ENCODE measurements at places on chromosomes 1 and 21.
A peak's percentile ranks its signal among the peaks of the same experiment; 100 is the strongest.

DNA sequence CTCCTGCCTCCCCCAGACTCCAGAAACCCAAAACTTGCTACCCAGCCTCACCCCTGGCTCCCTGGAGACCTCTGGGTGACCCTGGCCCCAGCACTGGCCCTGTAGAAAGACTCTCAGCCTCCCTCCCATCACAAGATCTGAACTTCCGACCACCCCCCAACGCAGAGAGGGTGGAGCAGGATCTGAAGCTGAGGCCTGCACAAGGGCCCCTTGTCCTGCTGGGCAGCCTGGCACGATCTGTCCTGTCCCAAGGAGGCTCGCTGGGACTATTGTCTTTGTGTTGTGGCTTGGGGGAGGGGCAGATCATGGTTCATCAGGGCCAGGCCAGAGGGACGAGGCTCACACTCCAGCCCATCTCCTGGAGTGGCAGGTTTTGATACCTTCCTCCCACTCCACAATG, 20.0 kb downstream of the PHLDA3 start:
- no peak for DNase-seq

- peak; percentile 35 for DNase-seq
Observed at GRCh38 chr1:212638492-212639151, 30.1 kb downstream of the ATF3 start.

DNA sequence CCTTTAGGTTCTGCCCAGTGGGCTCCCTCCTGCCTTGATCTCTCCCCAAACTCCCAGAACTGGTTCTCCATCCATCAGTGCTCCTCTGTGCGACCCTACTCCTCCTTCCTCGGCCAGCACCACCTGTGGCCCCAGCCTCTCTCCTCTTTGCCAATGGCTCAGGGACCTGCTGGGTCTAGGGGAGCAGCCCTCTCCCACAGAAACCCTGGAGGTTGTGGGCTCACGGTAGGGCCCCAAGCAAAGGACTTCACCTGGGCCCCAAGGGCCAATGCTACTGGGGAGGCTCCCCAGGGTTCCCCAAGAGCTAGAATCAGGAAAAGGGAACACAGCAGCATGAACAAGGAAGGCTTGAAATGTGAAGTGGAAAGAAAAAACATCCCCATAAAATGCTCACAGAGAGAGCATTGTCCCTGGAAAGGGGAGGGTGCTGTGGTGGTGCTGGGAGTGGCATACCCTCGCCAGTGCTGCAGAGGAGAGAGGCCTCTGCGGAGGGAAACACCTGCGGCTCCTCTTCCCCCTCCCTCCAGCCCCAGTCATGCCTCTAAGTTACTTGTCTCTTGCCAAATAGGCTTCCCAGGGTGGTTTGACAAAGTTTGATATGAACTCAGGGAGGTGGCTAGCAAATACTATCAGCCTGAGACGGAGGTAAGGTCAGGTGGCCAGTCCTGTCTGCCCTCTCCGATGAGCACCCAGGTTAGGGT, 2.5 kb downstream of the TMEM63A start:
- DNase-seq: no peak

- no peak for DNase-seq
Observed at GRCh38 chr1:238778113-238778512, 608.3 kb upstream of the CHRM3 start.

DNA sequence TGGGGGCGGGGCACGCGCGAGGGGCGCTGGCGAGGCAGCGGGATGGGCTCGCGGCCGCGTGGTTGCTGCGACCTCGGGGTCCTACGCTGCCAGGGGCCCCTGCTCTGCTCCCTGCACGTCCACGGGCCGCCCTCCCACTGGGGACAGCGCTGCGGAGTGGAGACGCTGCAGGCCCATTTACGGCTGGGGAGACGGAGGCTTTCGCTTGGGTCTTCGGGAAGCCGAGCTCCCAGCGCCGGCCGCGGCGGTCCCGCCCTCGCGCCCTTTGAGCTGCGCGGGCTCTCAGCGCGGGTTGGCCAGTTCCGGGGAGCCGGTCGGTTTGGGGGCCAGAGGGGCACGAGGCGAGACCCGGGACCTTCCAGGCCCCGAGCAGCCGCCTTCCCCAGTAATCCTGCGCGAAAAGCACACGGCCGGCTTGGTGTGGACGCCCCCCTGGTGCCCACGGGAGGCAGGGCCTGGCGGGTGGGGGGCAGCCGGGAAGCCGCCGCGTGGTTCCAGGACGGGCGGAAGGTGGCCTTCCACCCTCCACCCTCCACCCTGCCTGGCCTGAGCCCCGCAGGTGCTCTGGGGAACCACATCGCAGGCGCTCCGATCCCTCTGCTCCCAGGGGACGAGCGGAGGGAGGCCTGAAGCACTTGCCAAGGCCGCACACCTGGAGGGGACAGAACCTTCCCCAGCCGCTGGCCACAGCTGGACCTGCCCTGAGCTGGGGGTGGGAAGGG, 570 bp upstream of the PEX10 start:
- DNase-seq: peak; percentile 57

GRCh38 chr1:87129038-87129437, 199.6 kb upstream of the LMO4 start:
- DNase-seq: no peak

GRCh38 chr1:221117133-221117532, 237.9 kb downstream of the HLX start:
- no peak for DNase-seq

DNA sequence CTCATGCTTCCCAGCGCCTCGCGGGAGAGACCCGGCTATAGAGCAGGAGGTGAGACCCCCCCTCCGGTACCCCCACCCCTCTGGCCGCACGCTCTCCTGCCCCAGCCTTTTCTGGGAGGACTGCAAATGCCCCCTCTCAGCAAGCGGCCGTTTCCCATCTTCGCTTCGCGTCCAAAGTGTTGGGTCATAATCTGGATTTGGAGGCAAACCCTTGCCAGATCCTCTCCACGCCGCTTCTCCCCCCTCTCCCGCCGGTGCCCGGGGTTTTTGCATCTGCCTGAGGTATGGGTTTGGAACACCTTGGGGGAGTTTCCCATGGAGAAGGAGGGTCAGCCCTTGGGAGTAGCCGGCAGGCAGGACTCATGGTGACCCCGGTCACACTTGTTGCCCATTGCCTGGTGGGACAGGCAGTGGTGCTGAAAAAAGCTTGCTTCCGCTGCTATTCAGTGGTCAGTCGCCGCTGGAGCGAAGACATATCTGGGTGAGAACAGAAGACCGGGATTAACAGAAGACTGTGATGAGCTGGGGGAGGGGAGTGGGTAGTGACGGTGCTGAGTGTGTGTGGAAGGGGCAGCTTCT, 935 bp downstream of the KCNK2 start:
- peak; percentile 23 for DNase-seq

DNA sequence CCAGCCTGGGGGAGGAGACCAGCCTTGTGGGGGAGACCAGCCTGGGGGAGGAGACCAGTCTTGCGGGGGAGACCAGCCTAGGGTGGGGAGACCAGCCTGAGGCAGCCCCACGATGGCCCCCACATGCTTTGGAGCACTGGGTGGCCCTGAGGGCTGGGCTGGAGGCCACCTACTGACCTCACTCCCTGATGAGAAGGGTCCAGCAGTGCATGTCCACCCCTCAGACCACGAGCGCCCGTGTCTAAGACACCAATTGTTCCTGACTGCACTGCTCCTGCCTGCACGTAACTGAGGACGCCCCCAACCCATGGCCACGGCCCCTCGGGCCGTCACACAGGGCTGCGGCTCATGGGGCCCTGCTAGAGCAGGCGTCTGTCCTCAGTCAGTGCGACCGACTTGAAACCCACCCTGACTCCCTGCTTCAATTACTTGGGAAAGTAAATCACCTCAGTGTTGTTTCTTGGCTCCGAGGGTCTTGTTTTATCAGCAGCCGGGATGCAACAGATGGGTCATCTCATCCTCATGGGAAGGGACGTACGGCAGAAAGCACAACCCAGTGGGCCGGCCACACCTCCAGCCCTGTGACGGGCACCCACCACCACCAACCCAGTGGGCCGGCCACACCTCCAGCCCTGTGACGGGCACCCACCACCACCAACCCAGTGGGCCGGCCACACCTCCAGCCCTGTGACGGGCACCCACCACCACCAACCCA, at the start of gene SPATC1L:
Gene SPATC1L, minus strand, starts transcription at position 550 of the 715 bp plus-strand sequence. CDS start 1,643 bp downstream, outside the sequence.
- no peak for DNase-seq

DNA sequence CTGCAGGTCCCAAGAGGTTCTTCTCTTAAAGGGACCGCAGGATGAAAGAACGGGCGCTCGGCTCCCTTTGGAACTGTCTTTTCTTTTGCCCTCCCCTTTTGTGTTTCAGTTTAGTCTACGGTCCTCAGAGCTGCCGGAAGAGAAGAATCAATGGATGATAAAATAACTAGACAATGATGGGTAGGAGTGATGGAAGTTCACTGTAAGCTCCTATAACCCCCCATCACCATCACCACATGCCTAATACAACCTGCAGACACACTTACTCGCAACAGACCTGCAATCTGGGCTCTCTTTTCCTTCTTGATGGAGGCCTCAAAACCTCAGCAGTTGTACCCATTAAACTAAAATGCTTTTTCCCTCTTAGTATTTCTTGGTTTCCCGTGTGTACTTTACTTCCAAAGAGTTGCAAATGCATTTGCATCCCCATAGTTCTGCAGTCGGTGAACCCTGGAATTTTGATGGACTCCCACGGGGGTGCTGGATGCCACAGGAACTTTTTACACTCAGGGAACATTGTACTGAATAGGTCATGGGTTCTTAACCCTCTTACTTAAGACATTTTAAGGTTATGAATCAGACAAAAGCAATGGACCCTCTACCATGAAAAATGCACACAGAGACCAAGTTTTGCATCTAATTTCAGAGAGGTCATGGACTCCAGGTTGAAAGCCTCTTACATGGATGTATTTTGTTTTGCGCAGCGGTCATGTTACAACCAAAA, 633 bp upstream of the RFX5 start:
- no peak for DNase-seq

DNA sequence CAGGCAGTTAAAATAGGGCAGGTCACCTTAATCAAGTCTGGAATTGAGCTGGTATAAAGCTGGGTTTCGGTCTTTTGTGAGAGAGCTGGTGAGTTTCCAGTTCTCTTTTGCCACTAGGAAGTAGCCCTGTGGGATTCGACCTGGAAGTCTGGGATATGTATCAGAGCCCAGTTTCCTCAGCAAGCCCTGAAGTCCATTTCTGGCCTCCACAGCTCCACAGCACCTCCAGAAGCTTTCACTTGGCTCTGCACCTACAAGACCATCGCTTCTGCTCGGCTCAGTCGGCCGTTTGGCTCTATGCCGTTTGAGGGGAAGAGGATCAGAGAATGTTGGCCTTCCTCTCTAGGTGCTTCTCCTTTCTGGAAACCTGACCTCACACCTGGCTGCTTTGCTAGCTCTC, 148.0 kb downstream of the GALNT2 start:
- DNase-seq: peak; percentile 77

DNA sequence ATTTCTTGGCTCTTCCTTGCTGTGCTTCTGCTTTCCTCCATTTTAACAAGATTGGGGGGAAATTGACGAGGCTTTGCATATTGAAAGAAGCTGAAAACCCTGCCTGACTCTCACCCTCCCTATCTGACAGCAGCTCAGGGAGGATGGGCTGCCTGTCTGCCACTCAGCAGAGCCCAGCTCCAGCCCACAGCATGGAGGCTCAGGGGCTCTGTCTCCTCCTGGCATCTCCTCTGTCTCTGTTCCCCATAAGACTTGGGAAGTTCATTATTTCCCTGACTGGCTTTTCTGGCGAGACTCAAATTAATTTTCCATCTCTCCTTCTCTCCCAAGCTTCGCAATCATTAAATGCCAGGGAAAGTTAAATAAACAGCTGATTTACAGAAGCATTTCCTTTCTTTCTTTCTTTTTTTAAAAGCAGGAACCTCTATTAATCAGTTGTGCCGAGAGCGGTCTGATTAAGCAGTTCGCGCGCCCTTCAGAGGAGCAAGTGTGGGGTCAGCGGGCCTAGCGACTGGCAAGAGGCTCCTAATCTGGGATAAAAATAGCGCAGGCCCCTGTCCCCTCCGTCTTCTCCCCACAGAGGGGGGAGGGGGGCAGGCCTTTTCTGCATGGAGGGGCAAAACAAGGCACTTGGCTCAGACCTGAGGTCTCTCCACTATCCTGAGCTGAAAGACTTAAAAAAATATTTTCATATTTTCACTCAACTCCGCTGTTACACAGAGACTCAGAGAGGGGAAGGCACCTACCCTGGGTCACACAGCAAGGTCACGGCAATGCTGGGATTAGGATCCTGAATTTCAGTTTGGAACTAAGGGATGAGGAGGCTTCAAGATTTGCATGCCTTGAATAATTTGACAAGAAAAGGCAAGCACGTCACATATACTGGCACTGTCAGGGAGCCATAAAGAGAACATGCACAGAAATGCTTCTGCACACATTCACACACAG, 170.4 kb downstream of the ACTL8 start:
- no peak for DNase-seq

- DNase-seq: no peak
Observed at GRCh38 chr1:31617218-31617915, at the start of gene HCRTR1. HCRTR1 (plus strand) TSS chr1:31617689; CDS start chr1:31619193, 1,504 bp downstream.

DNA sequence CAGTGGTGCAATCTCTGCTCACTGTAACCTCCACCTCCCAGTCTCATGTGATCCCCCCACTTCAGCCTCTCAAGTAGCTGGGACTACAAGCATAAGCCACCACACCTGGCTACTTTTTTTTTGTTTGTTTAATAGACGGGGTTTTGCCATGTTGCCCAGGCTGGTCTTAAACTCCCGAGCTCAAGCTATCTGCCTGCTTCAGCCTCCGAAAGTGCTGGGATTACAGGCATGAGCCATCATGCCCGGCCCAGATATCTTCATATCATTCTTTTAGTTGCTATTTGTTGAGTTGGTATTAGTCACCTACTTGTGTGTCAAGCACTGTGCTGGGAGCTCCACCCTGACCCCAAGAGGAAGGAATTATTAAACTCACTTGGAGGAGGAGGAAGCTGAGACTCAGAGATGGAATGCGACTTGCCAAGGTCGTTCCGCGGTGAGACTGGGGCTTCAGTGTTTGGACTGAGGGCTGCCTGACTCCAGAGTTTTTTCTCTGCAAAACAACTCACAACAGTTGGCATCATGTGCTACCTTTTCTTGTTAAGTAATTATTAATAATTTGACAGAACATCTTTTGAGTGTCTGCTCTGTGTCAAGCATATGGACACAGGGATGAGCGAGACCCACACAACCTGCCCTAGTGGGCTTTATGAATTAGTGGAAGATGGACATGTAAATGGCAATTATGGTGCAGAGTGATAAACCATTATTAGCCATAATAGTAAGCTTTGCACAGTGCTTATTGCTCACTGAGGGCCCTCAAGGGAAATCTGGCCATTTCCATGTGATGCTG, 132.0 kb downstream of the FOXD2 start:
- DNase-seq: peak; percentile 54

GRCh38 chr1:84883286-84883685, 9.7 kb downstream of the LPAR3 start:
- DNase-seq: no peak

DNA sequence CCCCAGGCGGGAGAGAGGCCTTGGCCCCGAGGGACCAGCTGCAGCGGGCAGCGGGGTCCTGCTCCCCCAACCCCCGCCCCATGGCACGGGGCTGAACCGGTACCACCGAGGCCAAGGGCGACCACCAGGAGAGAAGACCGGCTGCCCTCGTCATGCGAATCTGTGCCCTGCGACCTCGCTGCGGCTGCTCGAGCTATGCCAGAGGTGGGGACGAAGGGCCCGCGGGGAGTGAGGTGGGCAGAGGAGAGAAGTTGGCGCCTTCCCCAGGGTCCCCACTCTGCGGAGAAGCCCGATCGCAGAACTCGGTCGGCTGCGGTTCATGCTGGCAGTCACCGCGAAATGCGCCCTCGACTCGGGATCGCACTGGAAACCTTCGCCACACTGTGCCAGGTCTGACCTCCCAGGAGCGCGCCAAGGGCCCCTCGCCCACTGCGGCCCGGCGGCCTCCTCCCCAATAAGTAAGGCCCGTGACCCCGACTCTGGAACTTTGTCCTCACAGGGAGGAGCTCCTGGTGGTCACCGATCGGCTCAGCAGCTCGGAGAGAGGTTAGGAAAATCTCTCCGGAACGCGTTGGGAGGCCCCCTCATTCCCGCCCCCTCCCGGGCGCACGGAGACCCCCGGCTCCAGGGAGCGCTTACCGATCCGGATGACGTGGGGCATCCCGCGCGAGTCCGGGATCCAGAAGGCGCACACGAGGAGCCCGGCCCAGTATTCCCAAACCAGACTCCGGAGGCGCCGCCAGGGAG, 787 bp downstream of the GRIK3 start:
- DNase-seq: no peak

Measured in femur (tissue), 1 donor.